ENCODE measurements at places on chromosomes 6 and 20.

DNA sequence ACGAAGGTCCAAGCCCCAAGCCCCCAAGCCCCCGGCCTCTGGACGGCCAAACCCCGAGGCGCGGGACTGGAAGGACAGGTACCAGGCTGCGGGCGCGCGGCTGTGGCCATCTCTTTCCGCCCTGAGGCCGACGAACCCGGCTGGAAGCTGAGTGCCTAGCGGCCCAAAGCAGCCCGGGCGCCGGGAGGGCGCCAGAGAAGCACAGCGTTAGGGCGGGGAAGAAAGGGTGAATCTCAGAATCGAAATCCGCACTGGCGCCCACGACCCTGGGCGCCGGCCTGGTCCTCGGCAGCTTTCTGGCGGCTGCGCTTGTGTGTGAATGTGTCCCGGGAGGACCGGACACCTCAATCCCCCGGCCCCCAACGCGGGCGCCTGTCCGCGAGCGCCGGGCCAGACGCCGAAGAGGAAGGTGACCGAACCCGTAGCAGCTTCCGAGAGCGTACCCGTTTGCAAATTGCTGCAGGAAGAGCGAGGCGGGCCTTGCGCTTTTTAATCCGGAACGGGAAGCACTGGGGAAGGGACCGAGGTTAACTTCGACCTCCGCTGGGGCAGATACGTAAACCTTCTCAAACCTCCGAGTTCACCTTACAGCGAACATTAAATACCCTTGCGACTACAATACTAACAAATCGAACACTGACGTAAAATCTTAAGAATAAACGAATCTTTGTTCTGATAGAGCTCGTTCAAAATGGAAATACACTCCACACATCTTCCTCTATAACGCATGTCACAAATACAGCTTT lies 2.9 kb downstream of the NRN1 start:
- DNase-seq = no peak

- no peak for DNase-seq
Observed at GRCh38 chr20:59221707-59222252, 58.2 kb downstream of the ZNF831 start.

DNA sequence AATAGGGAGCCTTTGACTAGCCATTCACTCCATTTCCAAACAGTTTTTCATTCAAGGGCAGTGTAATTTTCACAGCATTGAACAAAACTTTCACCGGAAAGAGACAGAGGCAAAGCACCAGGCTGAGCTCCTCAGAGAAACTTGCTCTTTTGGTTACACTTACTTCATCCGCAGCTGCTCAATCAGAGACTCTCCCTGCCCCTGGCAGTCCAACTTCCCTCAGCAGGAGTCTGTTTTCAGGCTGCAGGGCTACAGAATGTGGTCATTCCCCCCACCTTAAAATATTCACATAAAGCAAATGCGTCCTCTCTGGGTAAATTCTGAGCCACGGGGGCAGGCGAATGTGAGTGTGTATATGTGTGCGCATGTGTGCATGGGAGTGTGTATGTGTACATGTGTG lies 70.0 kb upstream of the ZNF133 start:
- DNase-seq = no peak

DNA sequence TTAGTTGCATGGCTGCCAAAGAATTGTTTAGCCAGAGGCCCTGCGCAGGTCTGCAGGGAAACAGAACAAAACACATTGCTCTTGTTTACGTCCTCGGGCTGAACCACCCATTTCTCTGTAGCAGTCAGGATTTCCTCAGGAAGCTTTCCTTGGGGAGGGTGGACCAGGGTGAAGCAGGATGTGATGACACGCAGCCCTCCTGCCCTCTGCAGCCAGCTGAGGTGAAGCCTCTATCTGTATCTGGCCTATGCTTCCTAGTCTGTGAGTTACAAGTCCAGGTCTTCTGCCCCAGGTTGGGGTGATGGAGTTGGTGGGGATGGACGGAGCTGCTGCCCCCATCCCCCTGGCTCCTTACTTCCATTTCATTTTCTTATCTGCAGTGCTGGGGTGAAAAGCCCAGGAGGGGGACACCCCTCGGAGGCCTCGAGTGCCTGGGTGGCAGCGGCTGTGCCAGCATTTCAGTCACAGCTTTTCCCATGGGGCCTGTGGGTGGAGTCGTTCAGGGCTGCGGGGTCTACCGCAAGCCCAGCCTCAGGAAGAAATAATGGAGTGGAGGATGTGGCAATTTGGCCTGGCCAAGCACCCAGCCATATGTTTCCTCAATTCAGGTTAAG lies 24.9 kb downstream of the SASH1 start:
- no peak for DNase-seq

- no peak for DNase-seq
Observed at GRCh38 chr6:20927130-20927860, 393.0 kb downstream of the CDKAL1 start.

DNA sequence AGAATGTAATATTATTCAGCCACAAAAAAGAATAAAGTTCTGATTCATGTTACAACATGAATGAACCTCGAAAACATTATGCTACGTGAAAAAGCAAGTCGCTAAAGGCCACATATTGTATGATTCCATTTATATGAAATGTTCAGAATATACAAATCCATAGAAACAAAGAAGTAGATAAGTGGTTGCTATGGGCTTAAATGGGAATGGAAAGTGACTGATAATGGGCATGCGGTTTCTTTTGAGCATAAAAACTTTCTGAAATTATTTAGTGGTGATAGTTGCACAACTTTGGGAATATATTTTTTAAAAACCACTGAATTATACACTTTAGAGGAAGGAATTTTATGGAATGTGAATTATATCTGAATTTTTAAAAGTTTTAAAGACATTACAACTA lies 33.4 kb upstream of the TCP11 start:
- DNase-seq = no peak

GRCh38 chr6:132725947-132726607 lies 12.2 kb upstream of the VNN1 start:
- DNase-seq = no peak

- DNase-seq = no peak
Observed at GRCh38 chr20:55880361-55880760, 125.0 kb downstream of the CBLN4 start.

GRCh38 chr20:12762725-12763124 lies 246.0 kb upstream of the SPTLC3 start:
- DNase-seq = no peak

- DNase-seq = no peak
Observed at GRCh38 chr6:35370124-35370741, 27.9 kb downstream of the PPARD start.

GRCh38 chr20:43408848-43409576 lies 48.7 kb upstream of the SRSF6 start:
- DNase-seq = no peak

GRCh38 chr20:11144114-11144950 lies 470.5 kb upstream of the JAG1 start:
- DNase-seq = no peak

- no peak for DNase-seq
Observed at GRCh38 chr20:46035713-46036112, 6.7 kb downstream of the SLC12A5 start.
